ENCODE measurements at places on chromosomes 4 and X. TPM values are rescaled to one million over a fixed set of nuclear protein-coding genes. Genes with fewer than 3 reads are reported as not detected.

DNA sequence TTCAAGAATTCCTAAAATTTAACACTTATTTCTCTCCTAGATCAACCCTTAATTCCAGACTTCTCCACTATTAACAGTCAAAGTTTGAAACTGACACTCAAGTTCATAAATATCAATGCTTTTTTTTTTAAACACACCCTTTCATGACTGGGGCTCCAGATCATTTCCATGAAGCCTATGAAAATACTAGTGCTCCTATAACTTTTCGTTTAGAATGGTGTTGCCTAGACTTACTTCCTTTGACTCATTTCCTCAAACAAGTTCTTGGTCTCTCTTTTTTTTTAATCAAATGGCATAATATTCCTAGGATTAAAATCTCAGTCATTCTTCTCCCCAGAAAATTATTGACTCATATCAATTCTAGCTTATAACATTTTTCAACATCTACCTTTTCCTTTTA is 13.1 kb downstream of the ZMAT1 start:
- DNase-seq = no peak
- H3K27me3 ChIP-seq = no peaks in the 10 kb centered on the region
- no peak overlapping the region for H3K27ac ChIP-seq
- no peaks in the 10 kb centered on the region for H3K4me1 ChIP-seq
- H3K36me3 ChIP-seq = no peaks in the 10 kb centered on the region

GRCh38 chr4:1225272-1226143 is 23.4 kb downstream of the CTBP1 start:
- H3K36me3 ChIP-seq = peaks cover 75% of the 10 kb centered on the region
- no peaks in the 10 kb centered on the region for H3K27me3 ChIP-seq
- no peak overlapping the region for H3K27ac ChIP-seq
- no peaks in the 10 kb centered on the region for H3K4me1 ChIP-seq
- DNase-seq = no peak

DNA sequence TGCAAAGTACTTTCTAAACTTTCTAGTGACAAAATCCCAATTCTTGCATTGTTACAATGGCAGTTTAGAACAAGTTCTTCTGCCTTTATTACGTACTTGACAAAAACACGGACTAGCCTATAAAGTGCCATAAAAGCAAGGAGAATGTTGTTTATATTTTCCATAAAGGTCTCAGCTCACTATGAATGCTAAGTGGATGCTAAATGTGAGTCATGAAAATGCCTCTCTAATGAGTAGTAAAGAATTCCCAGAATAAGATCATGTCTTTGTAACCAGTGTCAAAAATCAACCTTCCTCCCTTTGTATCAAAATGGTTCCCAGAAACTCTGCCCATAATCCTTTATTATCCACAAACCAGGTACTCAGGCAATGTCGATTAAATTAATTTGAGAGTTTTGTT is 539.8 kb upstream of the SLIT2 start:
- no peaks in the 10 kb centered on the region for H3K4me1 ChIP-seq
- no peaks in the 10 kb centered on the region for H3K36me3 ChIP-seq
- no peaks in the 10 kb centered on the region for H3K27me3 ChIP-seq
- DNase-seq = no peak

DNA sequence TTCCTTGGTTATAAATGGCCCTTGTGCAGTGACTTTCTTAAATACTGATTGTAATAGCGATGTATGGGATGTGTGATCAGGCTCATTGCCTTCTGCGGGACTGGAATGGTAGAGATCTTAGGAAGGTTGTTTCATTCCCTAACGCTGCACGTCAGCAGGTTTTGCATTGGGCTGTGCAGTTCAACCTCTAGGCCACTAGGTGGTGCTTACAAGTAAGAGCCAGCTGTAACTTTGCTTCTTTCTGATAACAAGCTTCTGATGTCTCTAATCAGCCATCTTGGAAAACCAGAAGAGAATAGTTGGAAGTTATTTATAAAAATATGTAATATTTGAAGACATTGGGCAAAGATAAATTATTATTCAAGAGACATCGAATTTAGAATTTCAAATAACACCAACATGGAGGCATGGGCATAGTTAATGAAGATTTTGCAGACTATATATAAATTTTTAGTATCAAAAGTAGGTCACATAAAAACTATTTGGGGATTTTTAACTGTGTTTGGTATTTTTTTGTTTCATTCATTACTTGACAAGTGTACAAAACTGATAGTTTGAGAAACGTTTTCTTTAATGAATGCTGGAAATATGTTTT is 339.7 kb upstream of the PCDH7 start:
- H3K4me1 ChIP-seq = no peaks in the 10 kb centered on the region
- no peaks in the 10 kb centered on the region for H3K27me3 ChIP-seq
- no peak overlapping the region for H3K4me3 ChIP-seq

DNA sequence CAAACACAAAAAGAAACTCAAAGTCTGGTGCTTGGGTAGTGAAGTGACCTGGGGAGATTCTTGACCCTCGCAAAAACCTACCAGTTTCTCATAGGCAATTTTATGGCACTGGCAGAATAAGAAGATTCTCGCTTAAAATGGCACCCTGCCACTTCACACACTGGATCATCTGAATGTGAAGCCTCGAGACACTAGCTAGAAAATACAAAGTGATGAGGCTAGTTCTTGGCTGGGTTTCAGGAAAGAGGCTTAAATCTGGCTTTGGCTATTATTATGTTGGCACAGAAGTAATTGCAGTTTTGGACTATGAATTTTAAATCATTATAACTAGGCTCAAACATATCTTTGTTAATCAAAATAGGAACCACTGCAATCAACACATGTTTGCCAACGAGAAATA is 634.7 kb upstream of the BOD1L1 start:
- no peak for DNase-seq
- H3K27me3 ChIP-seq = no peaks in the 10 kb centered on the region
- no peaks in the 10 kb centered on the region for H3K36me3 ChIP-seq

Gene BMX
- total RNA-seq = not detected
